ENCODE measurements at places on chromosomes 4 and X.

- DNase-seq = no peak
Measured at GRCh38 chr4:10944321-10944720, 259.8 kb upstream of the CLNK start.

- DNase-seq = no peak
Measured at GRCh38 chrX:154986826-154987575, 35.5 kb downstream of the F8 start.

GRCh38 chr4:32858971-32859370 lies 2138.8 kb downstream of the PCDH7 start:
- DNase-seq = no peak

DNA sequence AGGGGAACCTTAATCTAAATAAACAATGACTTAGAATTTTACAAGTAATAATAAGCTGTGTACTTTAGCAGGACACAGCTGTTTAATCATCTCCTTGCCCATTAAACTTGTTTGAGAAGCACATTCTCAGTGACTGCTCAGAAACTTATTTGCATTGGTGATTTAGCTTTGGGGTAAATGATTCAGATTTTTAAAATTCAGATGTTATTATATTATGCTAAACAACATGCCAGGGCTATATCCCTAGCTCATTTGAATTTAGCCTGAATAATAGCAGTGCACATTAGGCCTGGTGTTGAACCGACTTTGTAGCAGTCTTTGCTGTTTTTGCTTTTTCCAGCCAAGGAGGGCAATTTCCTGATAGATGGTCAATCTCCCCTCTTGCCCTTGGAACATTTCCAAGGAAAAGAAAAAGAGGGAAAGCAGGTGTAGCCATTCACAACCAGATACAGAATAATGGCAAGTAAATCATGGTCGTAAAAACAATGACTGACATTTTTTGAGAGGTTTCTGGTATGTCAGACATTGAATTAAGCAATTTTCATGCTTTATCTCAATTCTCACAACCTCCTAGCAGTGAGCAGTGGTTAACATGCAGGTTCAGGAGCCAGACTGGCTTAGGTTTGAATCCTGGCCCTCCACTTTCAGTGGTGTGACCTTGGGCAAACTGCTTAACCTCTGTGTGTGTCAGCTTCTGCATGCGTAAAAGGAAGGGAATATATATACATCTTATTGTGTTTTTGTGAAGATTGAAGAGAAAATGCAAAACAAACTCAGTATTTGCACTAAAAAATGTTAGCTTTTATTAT lies 16.8 kb downstream of the ARHGEF38 start:
- DNase-seq = no peak

DNA sequence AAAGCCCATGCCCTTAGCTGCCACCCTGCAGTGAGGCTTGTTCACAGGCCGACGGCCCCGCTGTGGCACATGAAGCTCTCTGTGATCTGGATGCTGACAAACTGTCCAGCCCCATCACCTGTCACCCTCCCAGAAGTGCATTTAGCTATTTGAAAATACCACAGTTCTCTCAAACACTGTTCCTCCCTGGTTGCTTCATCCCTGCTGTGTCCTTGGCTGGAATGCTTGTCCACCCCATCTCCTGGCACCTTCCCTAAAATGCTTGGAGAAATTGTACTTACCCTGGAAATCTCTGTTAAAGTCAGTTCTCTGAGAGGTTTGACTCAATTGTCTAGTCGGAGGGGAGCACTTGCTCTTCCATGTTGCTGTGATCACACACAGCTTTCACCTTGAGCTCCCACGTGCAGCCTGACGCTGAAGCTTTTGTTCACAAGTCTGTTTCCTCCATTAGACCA lies 10.1 kb downstream of the SYNPO2 start:
- DNase-seq = no peak

GRCh38 chrX:10133980-10134676 lies 22.6 kb upstream of the CLCN4 start:
- DNase-seq = no peak

- no peak for DNase-seq
Measured at GRCh38 chr4:127012549-127012948, 620.2 kb upstream of the INTU start.

GRCh38 chr4:56215901-56216300 lies 171.4 kb downstream of the AASDH start:
- no peak for DNase-seq

GRCh38 chr4:177393236-177393635 lies 49.0 kb downstream of the AGA start:
- no peak for DNase-seq

GRCh38 chr4:160864253-160864652 lies 1299.5 kb downstream of the FSTL5 start:
- DNase-seq = no peak

- no peak for DNase-seq
Measured at GRCh38 chrX:9087271-9088040, 53.5 kb upstream of the FAM9B start.

DNA sequence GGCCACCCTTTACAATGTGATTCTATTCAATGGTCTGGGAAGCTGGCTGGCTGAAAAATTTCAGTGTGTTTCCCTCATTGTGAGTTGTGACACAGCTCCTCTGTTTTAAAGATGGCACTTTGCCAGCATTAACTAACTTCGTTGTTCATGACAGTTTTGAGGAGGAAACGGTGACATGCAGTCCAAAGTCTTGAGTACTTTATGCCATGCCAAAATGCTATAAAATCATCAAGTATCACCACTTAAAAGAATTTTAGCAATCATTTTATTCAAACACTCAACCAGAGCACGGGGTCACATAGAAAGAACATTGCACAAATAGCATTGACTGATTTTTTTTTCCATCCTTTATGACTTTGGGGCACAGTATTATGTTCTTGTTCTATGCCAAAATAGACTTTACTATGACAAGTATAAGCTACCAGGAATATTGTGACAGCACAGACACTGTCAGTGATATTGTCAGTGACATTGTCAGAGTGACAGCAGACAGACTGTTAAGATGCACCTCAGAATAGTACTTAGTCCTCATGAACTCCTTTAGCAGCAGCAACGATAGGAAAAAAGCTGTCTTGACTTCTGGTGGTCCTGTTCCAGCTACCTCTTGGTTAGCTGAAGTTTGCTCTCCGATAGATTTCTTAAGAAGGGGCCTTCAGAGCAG lies 46.7 kb downstream of the CXCL13 start:
- no peak for DNase-seq

GRCh38 chr4:4693258-4693657 lies 151.4 kb upstream of the STX18 start:
- DNase-seq = no peak

DNA sequence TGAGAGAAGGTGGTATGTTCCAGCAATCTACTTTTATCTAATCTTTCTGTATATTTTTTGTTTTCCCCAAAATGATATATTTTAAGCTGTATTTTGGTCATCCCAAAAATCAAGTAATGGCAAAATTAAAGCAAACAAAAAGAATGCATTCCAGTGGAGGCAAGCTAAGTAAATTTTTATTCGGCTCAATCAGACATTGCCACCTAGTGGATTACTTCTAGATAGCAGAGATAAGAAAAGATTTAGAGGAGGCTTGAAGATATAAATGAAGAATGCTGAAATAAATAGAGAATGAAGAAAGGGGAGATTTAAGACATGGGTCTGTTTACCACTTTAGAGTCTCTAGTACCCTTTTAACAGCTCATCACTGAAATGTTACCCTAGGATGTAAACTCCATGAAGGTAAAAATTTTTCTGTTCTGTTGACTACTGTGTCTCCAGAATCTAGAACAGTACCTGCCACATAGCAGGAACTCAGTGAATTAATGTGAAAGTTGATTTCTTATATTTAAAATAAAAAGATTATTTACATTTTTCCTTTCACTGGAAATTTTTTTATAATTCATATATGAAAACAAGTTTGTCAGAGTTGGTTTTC lies 110.9 kb upstream of the ANK2 start:
- no peak for DNase-seq

DNA sequence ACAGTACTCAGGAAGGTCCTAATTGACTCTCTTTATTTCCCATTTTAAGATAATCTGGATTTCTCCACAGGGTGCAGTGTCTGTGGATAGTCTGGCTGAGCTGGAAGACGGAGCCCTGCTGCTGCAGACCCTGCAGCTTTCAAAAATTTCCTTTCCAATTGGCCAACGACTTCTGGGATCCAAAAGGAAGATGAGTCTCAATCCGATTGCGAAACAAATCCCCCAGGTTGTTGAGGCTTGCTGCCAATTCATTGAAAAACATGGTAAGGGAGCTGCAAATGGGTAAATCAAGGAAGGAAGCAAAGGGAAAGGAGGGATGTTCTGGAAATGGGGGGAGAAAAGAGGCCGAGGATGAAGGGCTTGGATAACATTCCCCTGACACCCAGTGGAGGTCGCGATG lies 26.0 kb downstream of the ARHGAP36 start:
- DNase-seq = no peak

DNA sequence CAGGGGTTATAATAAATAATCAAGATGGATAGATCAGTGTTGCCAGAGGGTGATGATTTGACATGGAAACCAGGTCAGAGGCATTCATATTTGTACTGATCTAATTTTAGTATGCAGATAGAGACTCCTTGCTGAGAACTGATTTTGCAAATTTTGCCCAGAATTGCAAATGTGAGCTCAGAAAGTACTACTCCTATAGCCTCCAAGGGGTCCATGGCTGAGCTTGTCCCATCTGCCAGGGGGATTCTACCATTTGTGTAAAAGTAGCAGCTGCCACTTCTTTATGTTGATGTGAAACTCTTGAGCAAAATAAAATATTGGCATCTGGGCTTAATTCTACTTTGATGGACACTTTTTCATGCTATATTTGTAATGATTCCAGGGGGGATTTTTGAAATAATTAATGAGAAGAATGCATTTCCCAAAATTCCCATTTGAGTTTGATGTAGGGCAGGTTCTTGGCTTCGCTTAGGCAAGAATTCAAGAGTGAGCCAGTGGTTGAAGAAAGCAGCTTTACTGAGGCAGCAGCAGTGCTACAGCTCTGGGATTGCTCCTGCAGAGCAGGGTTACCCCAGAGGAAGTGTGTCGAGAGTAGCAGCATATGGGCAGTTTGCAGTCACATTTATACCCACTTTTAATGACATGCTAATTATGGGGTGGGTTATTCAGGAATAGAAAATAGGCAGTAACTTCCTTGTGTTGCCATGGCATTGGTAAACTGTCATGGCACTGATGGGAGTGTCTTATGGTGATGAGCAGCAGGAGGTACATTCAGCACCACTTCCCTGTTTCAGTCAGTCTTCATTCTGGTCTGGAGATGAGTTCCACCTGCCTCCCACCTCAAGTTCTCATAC lies 38.7 kb upstream of the DCLK2 start:
- DNase-seq = no peak

GRCh38 chr4:33746979-33747378 lies 2497.3 kb downstream of the ARAP2 start:
- DNase-seq = no peak

- DNase-seq = no peak
Measured at GRCh38 chrX:10619425-10620046, 849 bp downstream of the MID1 start.

DNA sequence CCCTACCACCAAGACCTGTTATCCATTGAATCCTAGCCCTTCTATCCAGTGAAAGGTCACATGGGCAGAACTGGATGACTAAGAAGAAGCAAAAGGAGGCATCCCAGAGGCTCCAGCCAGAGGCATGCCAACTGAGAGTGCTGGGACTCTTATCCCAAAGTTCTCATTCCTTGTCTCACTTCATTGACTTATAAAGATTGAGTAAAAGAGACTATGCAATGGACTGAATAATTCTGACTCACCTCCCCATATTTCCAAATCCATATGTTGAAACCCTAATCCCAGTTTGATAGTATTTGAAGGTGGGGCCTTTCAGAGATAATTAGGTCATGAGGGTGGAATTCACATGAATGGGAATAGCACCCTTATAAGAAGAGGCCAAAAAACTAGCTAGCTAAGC lies 131.4 kb downstream of the COL25A1 start:
- DNase-seq = no peak

GRCh38 chr4:76213415-76214176 lies at the start of gene SCARB2:
Gene SCARB2 (minus strand): TSS chr4:76213824. CDS start chr4:76213543, 281 bp downstream.
- peak; percentile 51 for DNase-seq

- DNase-seq = no peak
Measured at GRCh38 chrX:57587607-57588006, 4.2 kb upstream of the ZXDB start.

- no peak for DNase-seq
Measured at GRCh38 chr4:23097251-23097650, 404.5 kb downstream of the GBA3 start.

GRCh38 chrX:110252711-110253110 lies 65.2 kb downstream of the AMMECR1 start:
- DNase-seq = no peak

DNA sequence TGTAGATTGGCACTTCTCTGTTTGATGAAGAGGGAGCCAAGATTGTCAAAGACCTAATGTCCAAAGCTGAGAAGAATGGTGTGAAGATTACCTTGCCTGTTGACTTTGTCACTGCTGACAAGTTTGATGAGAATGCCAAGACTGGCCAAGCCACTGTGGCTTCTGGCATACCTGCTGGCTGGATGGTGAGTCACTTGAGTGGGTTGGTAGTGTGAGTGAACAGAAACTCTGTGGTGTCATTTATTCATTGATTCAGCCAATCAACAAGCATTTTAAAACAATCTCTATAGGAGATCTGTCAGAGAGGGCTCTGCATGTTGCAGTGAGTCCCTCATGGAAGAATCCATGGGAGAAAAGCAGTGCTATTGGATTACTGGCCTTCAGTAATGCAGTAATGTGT lies 16.3 kb downstream of the TAF9B start:
- DNase-seq = no peak

GRCh38 chr4:179095585-179096221 lies 1653.5 kb upstream of the AGA start:
- DNase-seq = no peak

DNA sequence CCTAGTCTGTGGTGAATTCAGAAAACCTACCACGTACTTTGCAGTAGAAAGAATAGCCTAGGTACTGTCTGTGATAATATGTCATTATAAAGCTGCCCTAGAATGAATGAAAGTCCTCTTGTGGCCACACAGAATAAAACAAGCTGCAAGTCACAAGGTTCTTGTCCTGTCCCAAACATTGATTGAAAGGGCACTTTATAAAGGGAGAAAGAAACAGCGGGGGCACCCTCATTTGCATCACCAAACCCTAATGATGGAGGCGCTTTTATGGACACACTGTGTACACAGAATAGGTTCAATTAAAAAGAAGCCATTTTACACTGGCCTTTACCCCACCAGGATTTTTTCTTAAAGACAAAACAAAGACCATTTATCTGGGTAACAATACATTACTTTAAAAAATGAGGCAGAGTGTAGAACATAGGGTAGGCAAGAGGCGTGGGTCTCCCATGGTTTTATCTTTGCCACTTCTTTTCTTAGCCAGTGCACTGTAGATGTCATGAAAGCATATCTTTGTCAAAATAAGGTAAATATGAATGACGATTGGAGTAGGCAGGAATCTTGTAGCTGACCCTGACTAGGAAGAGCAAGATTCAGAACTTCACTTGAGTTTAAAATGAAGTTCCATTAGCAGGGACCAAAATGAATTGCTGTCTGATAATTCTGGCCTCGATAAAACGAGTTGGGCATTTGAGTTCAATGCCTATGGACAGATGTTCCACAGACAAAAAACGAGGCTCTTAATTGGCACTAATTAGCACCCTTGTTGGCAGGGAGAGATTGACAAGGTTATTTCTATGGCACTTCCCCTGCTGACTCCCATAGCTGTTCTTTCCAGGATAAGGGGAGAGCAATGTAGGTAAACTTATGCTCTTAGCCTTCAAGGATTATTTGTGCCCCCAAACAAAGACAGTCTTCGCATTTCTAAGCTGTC lies 365.1 kb downstream of the AFF2 start:
- DNase-seq = no peak

GRCh38 chr4:113094802-113095201 lies 45.3 kb downstream of the ANK2 start:
- DNase-seq = no peak

Data from stimulated activated CD8-positive, alpha-beta memory T cell treated with anti-CD3 and anti-CD28 coated beads, Interleukin-2, amount 100 ng/mL, for 1 hour (primary cell).